ENCODE measurements at places on chromosomes 1 and 21. TPM values are rescaled to one million over a fixed set of nuclear protein-coding genes. Genes with fewer than 3 reads are reported as not detected.

The COL11A1 gene
- total RNA-seq = 19.2 TPM

- no peak overlapping the region for H3K27ac ChIP-seq
- H3K4me1 ChIP-seq = peaks cover 54% of the 10 kb centered on the region
- H3K4me3 ChIP-seq = peak overlapping the region; percentile 78
- H3K36me3 ChIP-seq = no peaks in the 10 kb centered on the region
Observed at GRCh38 chr1:27527223-27527889, 37.4 kb upstream of the WASF2 start.

- no peak overlapping the region for H3K4me3 ChIP-seq
- H3K4me1 ChIP-seq = no peaks in the 10 kb centered on the region
- peak overlapping the region; percentile 11 for H3K27ac ChIP-seq
- no peaks in the 10 kb centered on the region for H3K36me3 ChIP-seq
- DNase-seq = no peak
Observed at GRCh38 chr1:10082785-10083479, 50.2 kb downstream of the UBE4B start.

GRCh38 chr1:38786040-38786436 is 73.5 kb downstream of the RRAGC start:
- H3K27ac ChIP-seq = no peak overlapping the region
- no peak overlapping the region for H3K4me3 ChIP-seq
- H3K36me3 ChIP-seq = no peaks in the 10 kb centered on the region
- no peaks in the 10 kb centered on the region for H3K27me3 ChIP-seq
- DNase-seq = no peak

DNA sequence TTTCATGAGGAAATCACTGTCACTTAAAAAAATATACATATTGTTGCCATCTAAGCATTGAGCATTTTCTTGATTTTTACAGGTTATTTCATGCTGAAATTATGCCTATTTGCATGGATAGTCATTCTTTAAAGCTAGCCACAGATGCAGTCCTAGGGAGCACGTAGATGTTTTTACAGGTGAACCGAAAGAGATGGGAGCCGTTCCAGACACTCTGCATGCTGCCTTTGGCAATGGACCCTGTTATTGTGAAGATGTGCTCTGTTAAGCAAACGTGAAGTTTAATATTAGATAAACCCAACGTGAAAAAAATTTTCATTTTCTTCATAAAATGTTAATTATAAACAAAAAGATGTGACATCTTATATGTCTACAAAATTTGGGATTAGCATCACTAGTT is 7.1 kb downstream of the PROX1 start:
- no peak overlapping the region for H3K4me3 ChIP-seq
- H3K27me3 ChIP-seq = peaks cover 35% of the 10 kb centered on the region
- H3K27ac ChIP-seq = no peak overlapping the region
- no peak for DNase-seq
- H3K4me1 ChIP-seq = peaks cover 9% of the 10 kb centered on the region
- no peaks in the 10 kb centered on the region for H3K36me3 ChIP-seq

GRCh38 chr1:68233202-68233601 is 879 bp upstream of the WLS start:
- peaks cover 17% of the 10 kb centered on the region for H3K4me1 ChIP-seq
- peak; percentile 34 for DNase-seq
- no peak overlapping the region for H3K27ac ChIP-seq
- H3K4me3 ChIP-seq = peak overlapping the region; percentile 90

- DNase-seq = no peak
- no peaks in the 10 kb centered on the region for H3K27me3 ChIP-seq
- H3K36me3 ChIP-seq = no peaks in the 10 kb centered on the region
- H3K27ac ChIP-seq = no peak overlapping the region
- H3K4me1 ChIP-seq = peaks cover 19% of the 10 kb centered on the region
Observed at GRCh38 chr1:214075999-214076707, 88.4 kb downstream of the PROX1 start.

DNA sequence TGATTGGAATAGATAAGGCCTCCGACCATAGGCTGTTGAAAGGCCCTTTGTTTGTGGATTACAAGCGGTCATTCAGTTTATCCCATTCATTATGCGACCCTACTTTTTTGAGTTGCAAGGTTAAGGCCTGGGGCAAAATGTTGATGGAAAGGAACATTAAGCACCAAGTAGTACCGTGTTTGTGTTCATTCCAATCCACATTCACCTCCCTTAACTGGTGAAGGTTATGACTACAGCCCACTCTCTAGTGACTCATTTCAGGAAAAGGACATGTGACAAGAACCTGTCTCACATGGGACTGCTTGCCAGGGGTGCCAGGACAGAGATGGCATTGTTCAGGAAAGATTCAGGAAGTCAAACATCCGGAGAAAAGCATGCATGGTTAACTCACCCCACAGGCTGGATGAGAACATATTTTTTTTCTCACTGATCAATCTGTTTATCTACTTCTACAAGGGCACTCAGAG is 81.6 kb downstream of the CD58 start:
- H3K27me3 ChIP-seq = no peaks in the 10 kb centered on the region
- H3K4me1 ChIP-seq = 0 out of 2 replicates have a peak, but pooled peaks cover 4% of the 10 kb centered on the region
- H3K36me3 ChIP-seq = no peaks in the 10 kb centered on the region
- no peak overlapping the region for H3K4me3 ChIP-seq

GRCh38 chr1:230855886-230856285 is 12.4 kb downstream of the C1orf198 start:
- H3K36me3 ChIP-seq = peaks cover 8% of the 10 kb centered on the region
- no peak for DNase-seq
- no peaks in the 10 kb centered on the region for H3K27me3 ChIP-seq
- H3K4me1 ChIP-seq = peaks cover 19% of the 10 kb centered on the region

GRCh38 chr1:176717066-176717750 is 254.2 kb downstream of the PAPPA2 start:
- H3K27ac ChIP-seq = no peak overlapping the region
- H3K4me3 ChIP-seq = no peak overlapping the region
- H3K27me3 ChIP-seq = no peaks in the 10 kb centered on the region
- DNase-seq = peak; percentile 7

GRCh38 chr1:206788487-206789050 is 16.3 kb upstream of the IL10 start:
- H3K4me3 ChIP-seq = no peak overlapping the region
- H3K4me1 ChIP-seq = no peaks in the 10 kb centered on the region
- no peaks in the 10 kb centered on the region for H3K27me3 ChIP-seq
- no peak for DNase-seq
- no peaks in the 10 kb centered on the region for H3K36me3 ChIP-seq
- H3K27ac ChIP-seq = no peak overlapping the region

DNA sequence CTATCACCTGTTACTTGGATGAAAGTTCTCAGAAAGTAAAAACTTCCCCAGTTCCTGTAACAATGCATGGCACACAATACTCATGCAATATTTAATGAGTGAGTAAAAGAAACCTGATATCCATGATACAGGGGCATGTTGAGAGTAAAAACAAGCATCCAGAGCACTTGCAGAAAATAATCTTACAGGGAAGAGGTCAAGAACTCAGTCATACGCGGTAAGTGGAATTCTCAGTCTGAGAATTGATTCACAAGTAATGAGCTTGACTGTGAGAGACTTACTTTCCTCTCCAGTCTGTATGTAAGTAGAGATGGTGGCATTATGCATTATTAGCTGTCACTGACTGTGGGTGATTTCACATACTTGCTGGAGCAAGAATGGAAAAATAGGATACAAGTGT is 976.9 kb downstream of the BRINP3 start:
- no peak overlapping the region for H3K27ac ChIP-seq
- H3K4me1 ChIP-seq = no peaks in the 10 kb centered on the region
- no peaks in the 10 kb centered on the region for H3K27me3 ChIP-seq
- H3K4me3 ChIP-seq = no peak overlapping the region
- DNase-seq = no peak

GRCh38 chr1:41619511-41620364 is 135.3 kb upstream of the EDN2 start:
- no peaks in the 10 kb centered on the region for H3K36me3 ChIP-seq
- no peak for DNase-seq
- no peaks in the 10 kb centered on the region for H3K27me3 ChIP-seq
- H3K4me3 ChIP-seq = no peak overlapping the region
- no peak overlapping the region for H3K27ac ChIP-seq

DNA sequence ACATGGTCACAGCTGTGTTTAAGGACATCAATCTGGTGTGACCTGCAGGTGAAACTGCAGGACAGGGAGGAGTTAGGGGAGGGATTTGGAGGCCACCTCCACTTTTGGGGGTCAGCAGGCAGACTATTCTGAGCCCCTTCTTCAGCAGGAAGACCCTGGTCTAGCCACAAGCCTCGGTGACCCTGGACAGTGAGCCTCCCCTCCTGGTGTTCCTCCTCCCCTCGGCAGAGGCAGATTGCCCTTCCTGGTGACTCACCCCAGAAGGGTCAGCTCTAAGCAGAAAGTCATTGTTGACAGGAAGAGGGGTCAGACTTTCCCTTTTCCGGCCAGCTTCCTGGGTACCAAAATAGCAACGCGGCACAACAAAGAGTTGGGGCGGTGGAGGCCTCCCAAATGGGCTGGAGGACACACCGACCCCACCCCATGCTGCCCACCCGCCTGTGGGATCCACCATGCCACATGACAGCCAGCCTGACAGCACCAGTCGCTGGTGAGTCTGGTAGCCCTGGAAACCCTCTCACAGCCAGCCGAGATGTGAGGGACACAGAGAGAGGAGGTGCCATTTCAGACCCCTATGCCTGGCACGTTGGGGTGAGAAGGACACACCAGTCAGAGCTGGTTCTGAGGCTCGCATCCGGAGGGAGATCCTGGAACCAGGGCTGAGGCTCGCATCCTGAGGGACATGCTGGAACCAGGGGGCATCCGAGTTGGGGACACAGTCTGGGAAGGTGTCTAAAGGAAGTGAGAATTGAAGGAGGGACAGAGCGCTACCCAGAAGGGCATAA is 14.7 kb upstream of the CSF1 start:
- no peak for DNase-seq
- H3K27ac ChIP-seq = no peak overlapping the region
- H3K4me1 ChIP-seq = no peaks in the 10 kb centered on the region
- no peaks in the 10 kb centered on the region for H3K36me3 ChIP-seq
- no peaks in the 10 kb centered on the region for H3K27me3 ChIP-seq

Measured in GM23338 (cell line).